ENCODE measurements at places on chromosomes 4 and X. TPM values are rescaled to one million over a fixed set of nuclear protein-coding genes. Genes with fewer than 3 reads are reported as not detected.

The CCDC149 gene
- 0.61 TPM for total RNA-seq

The GRPR gene
- not detected for total RNA-seq

The TMEM47 gene
- not detected for total RNA-seq

The CPE gene
- total RNA-seq, result not detected

The ZNF718 gene
- 8.9 TPM for total RNA-seq

The CYTL1 gene
- not detected for total RNA-seq

The TMEM156 gene
- total RNA-seq, result 24.0 TPM

The BST1 gene
- 0.39 TPM for total RNA-seq

The LEF1 gene
- total RNA-seq, result 291 TPM

The GUCY1B1 gene
- total RNA-seq, result 0.20 TPM

The CXCL3 gene
- not detected for total RNA-seq

The RAB33A gene
- 22.8 TPM for total RNA-seq

The VEGFC gene
- total RNA-seq, result not detected

The TSPAN7 gene
- 0.93 TPM for total RNA-seq

The MUC7 gene
- total RNA-seq, result not detected

The THAP6 gene
- 20.8 TPM for total RNA-seq

The NWD2 gene
- total RNA-seq, result not detected

The RBM41 gene
- 10.4 TPM for total RNA-seq

The BLTP1 gene
- total RNA-seq, result 34.9 TPM

The PHKA1 gene
- 8.4 TPM for total RNA-seq

The NXF2B gene
- not detected for total RNA-seq

The RAB9B gene
- 0.95 TPM for total RNA-seq

The EDA gene
- 3.6 TPM for total RNA-seq

The GSX2 gene
- not detected for total RNA-seq

The ZNF280C gene
- total RNA-seq, result 5.6 TPM

The RHOH gene
- total RNA-seq, result 81.2 TPM

The LGI2 gene
- total RNA-seq, result not detected

The PPEF2 gene
- not detected for total RNA-seq

The NOP14 gene
- 77.1 TPM for total RNA-seq

The EGF gene
- total RNA-seq, result not detected

The C4orf51 gene
- not detected for total RNA-seq

The CHRNA9 gene
- not detected for total RNA-seq

The ARMCX4 gene
- total RNA-seq, result 7.6 TPM

The SPANXC gene
- total RNA-seq, result not detected

The CRMP1 gene
- total RNA-seq, result not detected

The DUX4 gene
- total RNA-seq, result not detected

The DDX60 gene
- 6.4 TPM for total RNA-seq

The APLN gene
- not detected for total RNA-seq

The USP17L20 gene
- not detected for total RNA-seq

The CENPVL3 gene
- total RNA-seq, result not detected

The SSX2B gene
- not detected for total RNA-seq

The S100G gene
- not detected for total RNA-seq

The KCTD8 gene
- total RNA-seq, result not detected

The GASK1B gene
- total RNA-seq, result not detected

The IL3RA gene
- total RNA-seq, result 0.41 TPM

The STBD1 gene
- total RNA-seq, result 0.19 TPM

The CT47B1 gene
- total RNA-seq, result not detected

The DTHD1 gene
- 3.6 TPM for total RNA-seq

The TSPAN6 gene
- not detected for total RNA-seq

The SYAP1 gene
- 19.5 TPM for total RNA-seq

The AMTN gene
- total RNA-seq, result not detected

The ITGB1BP2 gene
- 7.8 TPM for total RNA-seq

The GPR50 gene
- not detected for total RNA-seq

The DGKK gene
- not detected for total RNA-seq

The RBM47 gene
- 0.59 TPM for total RNA-seq

Data from activated naive CD4-positive, alpha-beta T cell treated with anti-CD3 and anti-CD28 coated beads, Interleukin-2, amount 50 U/mL, for 72 hours (primary cell).